ENCODE measurements at places on chromosomes 5 and 9.

- no peak for DNase-seq
These were observed 7.4 kb upstream of the MOB3B start for GRCh38 chr9:27537027-27537435.

GRCh38 chr5:172255444-172255843 lies 28.1 kb downstream of the UBTD2 start:
- DNase-seq = no peak

GRCh38 chr9:88949425-88949824 lies 41.8 kb upstream of the S1PR3 start:
- peak; percentile 79 for DNase-seq

GRCh38 chr5:75616371-75616881 lies 5.2 kb downstream of the ANKDD1B start:
- no peak for DNase-seq

DNA sequence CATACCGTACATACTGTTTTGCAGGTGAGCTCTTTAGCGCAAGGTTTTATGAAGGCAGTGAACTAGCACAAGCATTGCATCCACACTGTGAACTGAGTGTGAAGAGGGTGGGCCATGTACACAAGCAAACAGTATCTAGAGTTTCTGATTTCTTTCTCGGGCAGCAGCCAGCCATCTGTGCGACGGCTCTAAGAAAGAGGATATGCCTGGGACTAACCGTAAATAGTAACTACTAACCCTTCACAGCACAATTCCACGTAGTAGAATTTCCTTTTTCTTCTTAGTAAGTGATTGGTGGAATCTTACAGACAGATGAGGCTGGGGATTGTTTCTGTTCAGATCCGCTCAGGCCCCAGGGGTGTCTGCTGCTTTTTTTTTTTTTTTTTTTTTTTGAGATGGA lies 89.0 kb downstream of the DRD1 start:
- no peak for DNase-seq

- no peak for DNase-seq
These were observed 13.8 kb downstream of the SNX30 start for GRCh38 chr9:112764344-112764743.

DNA sequence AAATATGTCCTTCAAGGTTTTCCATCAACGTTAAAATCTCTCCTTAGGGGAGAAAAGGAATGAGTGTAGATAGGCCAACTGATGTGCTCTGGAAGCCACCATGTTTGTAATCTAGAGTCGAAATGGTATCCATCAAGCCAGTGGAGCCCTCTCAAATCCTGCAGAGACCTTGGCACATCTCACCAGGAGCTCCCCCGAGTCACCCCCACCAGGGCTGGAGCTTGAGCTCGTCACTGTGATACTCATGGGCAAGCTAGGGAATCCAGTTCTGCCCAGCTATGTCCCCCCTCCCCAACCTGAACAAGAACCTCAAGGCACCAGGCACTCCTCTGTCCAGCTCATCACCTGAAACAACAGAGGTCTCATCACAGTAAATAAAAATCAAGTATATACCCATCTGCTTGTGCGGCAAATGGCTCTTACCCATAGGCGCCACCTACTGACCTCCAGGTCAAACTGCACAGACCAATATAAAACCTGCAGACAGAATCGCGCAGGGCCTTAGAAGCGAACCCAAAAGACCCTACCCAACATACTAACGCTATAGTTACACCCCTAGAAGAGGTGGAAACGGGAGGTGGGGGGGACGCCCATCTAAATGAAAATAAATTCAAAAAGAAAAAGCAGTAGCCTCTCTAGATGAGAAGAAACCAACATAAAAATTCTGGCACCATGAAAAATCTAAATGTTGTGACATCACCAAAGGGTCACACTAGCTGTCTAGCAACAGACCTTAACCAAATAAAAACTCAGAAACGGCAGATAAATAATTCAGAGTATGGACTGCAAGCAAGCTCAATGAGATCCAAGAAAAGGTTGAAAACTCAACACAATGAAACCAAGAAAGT lies 75.0 kb downstream of the TTC39B start:
- DNase-seq = no peak
